Fibroblast of skin of abdomen (primary cell): ENCODE measurements at places on chromosomes 5 and 9.
A peak's percentile ranks its signal among the peaks of the same experiment; 100 is the strongest.

- no peak for DNase-seq
Measured at GRCh38 chr9:112332214-112332613, 1.2 kb downstream of the PTBP3 start.

GRCh38 chr5:118946138-118946800 is 42.1 kb downstream of the DTWD2 start:
- no peak for DNase-seq

DNA sequence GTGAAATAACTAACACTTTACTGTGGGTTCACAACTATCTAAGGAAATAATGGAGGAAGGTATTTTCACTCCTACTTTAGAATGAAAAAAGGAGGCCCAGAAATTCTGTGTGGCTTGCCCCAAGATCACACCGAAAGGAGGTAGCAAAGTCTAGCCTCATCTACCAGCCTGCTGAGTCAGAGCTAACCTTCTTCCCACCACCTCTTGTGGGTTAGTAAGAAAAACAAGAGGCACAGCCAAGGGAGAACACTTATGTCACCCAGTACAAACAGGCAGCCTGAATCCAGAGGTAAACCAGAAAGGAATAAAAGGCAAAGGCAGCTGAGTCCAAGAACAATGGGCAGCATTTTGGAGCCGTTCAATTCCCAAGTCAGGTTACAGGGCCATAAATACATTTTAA is 91.9 kb upstream of the RASEF start:
- no peak for DNase-seq

GRCh38 chr9:5361326-5362010 is 21.8 kb upstream of the RLN1 start:
- peak; percentile 32 for DNase-seq

- DNase-seq = no peak
Measured at GRCh38 chr9:134376386-134377142, 50.3 kb downstream of the RXRA start.

- no peak for DNase-seq
Measured at GRCh38 chr9:91178281-91179236, 183.2 kb downstream of the AUH start.
